ENCODE measurements at places on chromosomes 1 and 21.

GRCh38 chr1:227397354-227397978, 79.2 kb upstream of the CDC42BPA start:
- H3K4me3 ChIP-seq, result no peak overlapping the region
- DNase-seq, result no peak
- H3K27me3 ChIP-seq, result peaks cover 3% of the 10 kb centered on the region
- no peaks in the 10 kb centered on the region for H3K4me1 ChIP-seq
- no peak overlapping the region for H3K27ac ChIP-seq

DNA sequence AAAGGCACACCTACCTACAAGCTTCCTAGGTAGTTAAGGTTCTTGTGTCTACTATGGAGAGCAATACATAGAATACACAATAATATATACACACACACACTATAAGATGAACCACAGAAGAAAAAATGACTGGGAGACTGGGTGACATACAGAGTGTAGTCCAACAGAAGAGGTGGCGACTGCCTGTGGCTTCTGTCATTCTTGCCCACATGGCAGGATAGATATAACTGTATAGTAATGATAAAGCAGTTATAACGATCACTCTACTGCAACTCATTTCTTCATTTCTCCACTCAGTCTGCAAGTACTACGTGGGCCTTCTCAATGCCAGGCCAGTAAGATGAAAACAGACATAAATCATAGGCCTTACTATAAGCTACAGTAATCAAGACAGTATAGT, 113.8 kb upstream of the EDN2 start:
- H3K36me3 ChIP-seq, result no peaks in the 10 kb centered on the region
- H3K27me3 ChIP-seq, result no peaks in the 10 kb centered on the region
- DNase-seq, result no peak

DNA sequence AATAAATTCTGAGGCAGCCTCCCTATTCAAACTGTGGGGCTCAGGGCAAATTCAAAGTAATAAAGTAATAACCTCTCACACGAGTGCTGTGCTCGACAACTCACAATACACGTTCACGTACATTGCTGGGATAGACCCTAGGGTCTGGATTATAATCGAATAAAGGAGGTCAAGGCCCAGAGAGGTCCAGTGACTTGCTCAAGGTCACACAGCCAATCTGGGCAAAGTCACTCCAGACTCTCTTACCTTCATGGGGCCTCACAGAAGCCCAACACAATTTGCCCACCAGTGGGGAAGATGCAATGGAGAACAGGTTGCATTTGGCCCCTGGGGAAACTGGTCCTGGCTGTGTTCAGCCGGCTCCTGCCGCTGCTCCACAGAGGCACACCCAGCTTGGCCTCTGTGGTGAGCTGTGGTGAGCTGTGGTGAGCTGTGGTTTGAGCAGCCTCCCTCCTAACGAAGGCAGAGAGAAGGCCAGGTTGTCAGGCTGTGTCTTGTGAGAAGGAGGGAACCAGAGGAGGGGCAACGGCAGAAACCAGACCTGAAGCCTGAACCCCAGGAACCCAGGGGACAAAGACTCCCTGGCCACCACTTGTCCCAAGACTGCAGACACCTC, 35.1 kb downstream of the NUAK2 start:
- H3K36me3 ChIP-seq, result no peaks in the 10 kb centered on the region
- no peaks in the 10 kb centered on the region for H3K27me3 ChIP-seq
- peak overlapping the region; percentile 90 for H3K27ac ChIP-seq

GRCh38 chr1:165129568-165130164, 226.8 kb downstream of the LMX1A start:
- no peak overlapping the region for H3K27ac ChIP-seq
- no peak overlapping the region for H3K4me3 ChIP-seq
- no peaks in the 10 kb centered on the region for H3K4me1 ChIP-seq
- no peaks in the 10 kb centered on the region for H3K27me3 ChIP-seq
- no peaks in the 10 kb centered on the region for H3K36me3 ChIP-seq

- DNase-seq, result no peak
- H3K27me3 ChIP-seq, result no peaks in the 10 kb centered on the region
- no peak overlapping the region for H3K4me3 ChIP-seq
- H3K27ac ChIP-seq, result no peak overlapping the region
- H3K4me1 ChIP-seq, result no peaks in the 10 kb centered on the region
Measured at GRCh38 chr1:35377555-35377954, 109.0 kb downstream of the ZMYM4 start.

GRCh38 chr1:153251562-153251961, 7.9 kb upstream of the LORICRIN start:
- H3K27me3 ChIP-seq, result peaks cover 16% of the 10 kb centered on the region
- no peaks in the 10 kb centered on the region for H3K36me3 ChIP-seq
- no peak overlapping the region for H3K27ac ChIP-seq

DNA sequence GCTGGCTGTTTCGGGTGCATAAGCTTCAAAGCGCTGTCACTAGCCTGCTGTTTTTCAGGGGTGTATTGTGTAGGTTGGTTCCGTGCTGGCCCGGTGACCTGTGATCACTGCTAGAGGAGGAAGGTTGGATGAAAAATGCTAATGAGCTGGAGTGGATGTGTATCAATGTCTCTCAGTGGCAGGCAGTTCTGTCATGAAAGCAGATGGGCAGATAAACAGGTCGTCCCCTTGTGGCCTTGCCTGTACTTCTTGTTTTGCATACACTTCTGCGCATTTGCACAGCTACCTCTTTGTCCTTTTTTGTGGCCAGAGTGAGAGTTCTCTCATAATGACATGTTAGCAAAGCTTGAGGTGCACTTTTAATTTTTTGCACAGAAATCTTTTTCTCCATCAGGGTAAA, 2.9 kb downstream of the SELENON start:
- H3K4me3 ChIP-seq, result no peak overlapping the region
- H3K36me3 ChIP-seq, result peaks cover 12% of the 10 kb centered on the region
- no peak for DNase-seq
- no peaks in the 10 kb centered on the region for H3K27me3 ChIP-seq

- no peaks in the 10 kb centered on the region for H3K4me1 ChIP-seq
- H3K27me3 ChIP-seq, result no peaks in the 10 kb centered on the region
- H3K4me3 ChIP-seq, result no peak overlapping the region
- DNase-seq, result no peak
Measured at GRCh38 chr1:87926131-87926830, 597.6 kb downstream of the LMO4 start.

GRCh38 chr1:181656491-181656890, 173.2 kb downstream of the CACNA1E start:
- H3K27ac ChIP-seq, result no peak overlapping the region
- H3K4me1 ChIP-seq, result no peaks in the 10 kb centered on the region
- H3K4me3 ChIP-seq, result no peak overlapping the region
- H3K27me3 ChIP-seq, result peaks cover 3% of the 10 kb centered on the region
- no peak for DNase-seq

GRCh38 chr1:70090141-70090540, 115.2 kb downstream of the LRRC40 start:
- no peaks in the 10 kb centered on the region for H3K27me3 ChIP-seq
- no peak overlapping the region for H3K4me3 ChIP-seq
- no peaks in the 10 kb centered on the region for H3K4me1 ChIP-seq
- no peaks in the 10 kb centered on the region for H3K36me3 ChIP-seq
- no peak overlapping the region for H3K27ac ChIP-seq

DNA sequence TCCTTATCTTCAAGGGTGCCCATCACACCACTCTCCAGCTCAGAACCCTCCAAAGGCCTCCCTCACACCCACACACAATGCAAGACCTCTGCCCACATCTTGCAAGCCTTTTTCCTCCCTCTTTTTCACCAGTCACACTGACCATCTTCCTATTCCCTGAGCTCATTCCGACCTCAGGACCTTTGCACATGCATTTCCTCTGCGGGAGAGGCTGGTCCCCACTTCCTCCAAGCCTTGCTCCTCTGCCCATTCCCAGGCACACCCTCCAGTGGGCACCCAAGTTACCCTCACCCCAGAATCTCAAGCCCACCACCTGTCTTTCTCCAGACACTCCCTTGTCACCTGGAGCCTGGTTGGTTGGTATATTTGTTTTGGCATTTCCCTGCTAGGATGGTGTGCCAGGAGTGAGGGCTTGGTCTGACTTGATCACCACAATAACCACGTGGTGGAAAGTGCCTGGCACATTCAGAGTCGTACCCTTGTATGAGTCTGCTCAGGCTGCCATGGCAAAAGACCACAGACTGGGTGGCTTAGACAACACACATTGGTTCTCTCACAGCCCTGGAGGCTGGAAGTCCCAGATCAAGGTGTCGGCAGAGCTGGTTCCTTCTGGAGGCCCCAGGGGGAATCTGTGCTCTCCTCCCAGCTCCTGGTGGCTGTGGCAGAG, 13.2 kb downstream of the MX2 start:
- peaks cover 38% of the 10 kb centered on the region for H3K4me1 ChIP-seq
- H3K27ac ChIP-seq, result no peak overlapping the region
- no peaks in the 10 kb centered on the region for H3K27me3 ChIP-seq

- no peak overlapping the region for H3K4me3 ChIP-seq
- DNase-seq, result no peak
Measured at GRCh38 chr1:90591970-90592356, 125.1 kb downstream of the BARHL2 start.

DNA sequence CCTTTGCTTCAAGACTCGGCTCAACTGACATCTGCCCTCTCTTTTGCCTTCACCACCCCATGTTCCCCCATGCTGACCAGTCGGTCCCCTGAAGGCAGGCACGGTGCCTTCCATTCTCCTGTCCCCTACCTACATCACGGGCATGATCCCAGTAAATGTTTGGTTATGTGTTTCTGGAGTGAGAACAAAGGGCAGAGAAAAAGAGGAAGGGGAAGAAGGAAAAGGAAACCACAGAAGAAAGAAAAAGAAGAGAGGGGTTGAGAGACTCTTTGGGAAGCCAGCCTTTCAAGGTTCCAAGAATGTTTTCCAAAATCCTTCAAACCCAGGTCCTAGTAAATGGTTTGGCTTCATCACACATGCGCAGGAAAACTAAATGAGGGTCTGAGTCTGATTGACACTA, 84.9 kb downstream of the CDC7 start:
- H3K27ac ChIP-seq, result no peak overlapping the region
- no peaks in the 10 kb centered on the region for H3K27me3 ChIP-seq
- H3K4me1 ChIP-seq, result no peaks in the 10 kb centered on the region
- no peak overlapping the region for H3K4me3 ChIP-seq
- no peak for DNase-seq

DNA sequence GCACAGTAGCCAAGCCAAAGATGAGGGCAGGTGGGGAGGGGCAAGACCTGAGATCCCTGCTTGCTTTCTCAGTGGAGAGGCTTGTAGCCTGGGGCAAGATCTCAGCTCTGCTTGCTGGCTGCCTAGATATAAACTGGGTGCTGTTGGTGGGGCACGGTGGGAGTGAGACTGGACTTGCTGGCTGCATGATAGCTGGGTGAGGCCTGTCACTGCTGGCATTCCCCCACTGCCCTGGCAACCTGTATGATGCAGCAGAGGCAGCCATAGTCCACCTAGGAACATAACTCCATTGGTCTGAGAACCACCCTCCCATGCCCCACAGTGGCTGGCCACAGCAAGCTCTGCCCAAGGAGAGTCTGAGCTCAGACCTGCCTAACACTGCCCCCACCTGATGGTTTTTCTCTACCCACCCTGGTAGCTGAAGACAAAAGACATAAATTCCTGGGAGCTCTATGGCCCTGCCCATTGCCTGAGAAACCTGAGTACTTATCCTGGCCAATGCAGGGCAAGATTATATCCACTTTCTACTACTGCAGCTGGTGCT, 261.9 kb upstream of the DEPDC1 start:
- H3K4me1 ChIP-seq, result no peaks in the 10 kb centered on the region
- no peak for DNase-seq
- H3K4me3 ChIP-seq, result no peak overlapping the region
- H3K27ac ChIP-seq, result no peak overlapping the region
- no peaks in the 10 kb centered on the region for H3K36me3 ChIP-seq
- H3K27me3 ChIP-seq, result no peaks in the 10 kb centered on the region

DNA sequence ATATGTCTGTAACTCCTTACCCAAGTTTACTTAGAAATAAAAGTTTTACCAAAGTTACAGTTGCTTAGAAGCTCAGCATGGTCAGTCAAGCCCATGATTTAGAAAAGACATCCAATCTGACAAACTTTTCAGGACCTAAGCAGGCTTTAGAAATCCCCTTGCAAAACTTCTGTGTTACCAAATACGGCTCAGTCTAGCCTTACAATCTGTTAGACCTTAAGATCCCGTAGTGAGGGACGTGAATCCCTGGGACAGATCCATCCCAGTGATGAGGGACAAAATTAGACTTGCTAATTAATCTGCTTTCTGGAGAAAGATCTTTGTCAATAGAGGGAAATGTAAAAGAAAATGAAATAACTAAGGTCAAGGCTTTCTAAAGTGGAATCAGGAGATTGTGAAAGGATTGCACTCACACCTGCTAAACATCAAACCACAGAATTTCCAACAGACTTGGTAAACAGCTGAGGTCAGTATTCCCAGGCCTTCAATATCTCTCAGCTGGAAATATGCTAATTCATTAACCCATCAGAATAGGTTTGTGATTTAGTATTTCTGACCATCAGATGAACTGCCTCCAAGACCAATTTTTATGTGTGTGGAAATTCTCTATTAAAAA, 375.3 kb downstream of the DUSP10 start:
- H3K27me3 ChIP-seq, result no peaks in the 10 kb centered on the region
- no peak for DNase-seq
- no peak overlapping the region for H3K27ac ChIP-seq
- H3K4me1 ChIP-seq, result no peaks in the 10 kb centered on the region

- H3K36me3 ChIP-seq, result peaks cover 2% of the 10 kb centered on the region
- no peak overlapping the region for H3K4me3 ChIP-seq
- H3K4me1 ChIP-seq, result peaks cover 13% of the 10 kb centered on the region
- H3K27ac ChIP-seq, result no peak overlapping the region
- no peak for DNase-seq
Measured at GRCh38 chr21:42777064-42777756, 102.1 kb downstream of the WDR4 start.

GRCh38 chr1:218376722-218377121, 31.6 kb downstream of the TGFB2 start:
- no peaks in the 10 kb centered on the region for H3K36me3 ChIP-seq
- H3K27ac ChIP-seq, result no peak overlapping the region
- H3K27me3 ChIP-seq, result no peaks in the 10 kb centered on the region

GRCh38 chr1:18877282-18877681, 17.8 kb upstream of the TAS1R2 start:
- no peak for DNase-seq
- H3K4me3 ChIP-seq, result no peak overlapping the region
- H3K36me3 ChIP-seq, result no peaks in the 10 kb centered on the region
- no peaks in the 10 kb centered on the region for H3K4me1 ChIP-seq
- no peaks in the 10 kb centered on the region for H3K27me3 ChIP-seq

- DNase-seq, result no peak
- no peak overlapping the region for H3K4me3 ChIP-seq
- no peaks in the 10 kb centered on the region for H3K4me1 ChIP-seq
- no peaks in the 10 kb centered on the region for H3K27me3 ChIP-seq
- H3K36me3 ChIP-seq, result no peaks in the 10 kb centered on the region
Measured at GRCh38 chr1:210536254-210536961, 207.7 kb downstream of the HHAT start.

DNA sequence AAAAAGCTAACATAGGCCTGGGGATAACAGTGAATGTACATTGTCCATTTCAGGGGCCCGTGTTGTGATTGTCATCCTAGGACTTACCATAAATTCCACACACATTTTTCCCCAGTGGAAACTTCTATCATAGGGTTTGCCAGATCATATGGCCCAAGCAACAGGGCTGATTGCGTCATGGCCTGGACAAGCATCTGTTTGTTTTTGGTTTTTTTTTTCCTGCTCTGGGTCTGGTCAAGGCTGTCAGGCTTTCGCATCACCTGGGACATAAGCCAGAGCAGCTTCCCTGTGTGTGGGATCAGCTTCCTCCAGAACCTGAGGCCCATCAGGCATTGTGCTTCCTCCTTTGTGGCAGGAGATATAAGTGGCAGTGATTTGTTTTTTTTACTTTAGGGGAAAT, 598.5 kb upstream of the USP24 start:
- H3K27me3 ChIP-seq, result no peaks in the 10 kb centered on the region
- no peaks in the 10 kb centered on the region for H3K36me3 ChIP-seq
- no peak overlapping the region for H3K4me3 ChIP-seq
- no peak for DNase-seq

- H3K4me1 ChIP-seq, result peaks cover 51% of the 10 kb centered on the region
- no peak overlapping the region for H3K27ac ChIP-seq
- H3K36me3 ChIP-seq, result no peaks in the 10 kb centered on the region
- no peak for DNase-seq
- H3K4me3 ChIP-seq, result no peak overlapping the region
Measured at GRCh38 chr1:17185485-17185860, 19.5 kb upstream of the PADI1 start.
